ENCODE measurements at places on chromosomes 2 and 18.

- no peak for DNase-seq
Observed at GRCh38 chr18:54975598-54975997, 16.3 kb upstream of the CCDC68 start.

GRCh38 chr2:3217646-3218045 lies 160.0 kb downstream of the EIPR1 start:
- DNase-seq: no peak

- DNase-seq: no peak
Observed at GRCh38 chr2:230864605-230865306, at the start of gene ITM2C. Gene ITM2C, plus strand, starts transcription at chr2:230864942. Its CDS starts 84 bp downstream, at chr2:230865026.

DNA sequence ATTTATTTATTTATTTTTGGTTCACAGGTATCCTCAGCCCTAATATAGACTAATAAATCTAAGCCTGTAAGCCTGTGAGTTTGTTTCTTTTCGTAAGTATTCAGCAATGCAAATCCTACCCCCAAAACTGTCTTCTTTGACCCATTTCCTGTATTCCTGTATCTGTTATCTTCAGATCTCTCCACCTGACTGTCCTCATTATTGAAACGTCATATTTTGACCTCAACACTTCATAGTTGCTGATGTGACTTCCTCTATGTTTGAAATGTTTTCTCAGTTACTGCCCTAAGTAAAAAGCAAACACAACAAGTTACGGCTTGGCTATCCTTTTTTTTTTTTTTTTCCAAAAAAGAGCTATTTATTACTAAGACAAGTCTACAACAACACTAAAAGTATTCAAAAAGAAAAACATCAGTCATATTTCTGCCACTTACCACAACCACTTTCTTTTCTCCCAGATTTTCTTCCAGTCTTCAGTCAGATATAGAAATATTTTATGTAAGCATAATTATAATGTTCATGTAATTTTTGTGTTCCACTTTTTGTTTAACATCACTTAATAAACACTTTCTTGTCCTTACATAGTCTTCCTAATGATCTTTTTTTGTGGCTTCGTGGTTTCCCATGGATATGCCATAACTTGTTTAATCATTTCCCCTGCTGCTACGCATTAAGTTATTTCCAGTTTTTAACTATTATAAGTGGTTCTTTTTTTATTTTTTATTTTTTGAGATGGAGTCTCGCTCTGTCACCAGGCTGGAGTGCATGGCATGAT lies 45.0 kb upstream of the EML4 start:
- DNase-seq: no peak

DNA sequence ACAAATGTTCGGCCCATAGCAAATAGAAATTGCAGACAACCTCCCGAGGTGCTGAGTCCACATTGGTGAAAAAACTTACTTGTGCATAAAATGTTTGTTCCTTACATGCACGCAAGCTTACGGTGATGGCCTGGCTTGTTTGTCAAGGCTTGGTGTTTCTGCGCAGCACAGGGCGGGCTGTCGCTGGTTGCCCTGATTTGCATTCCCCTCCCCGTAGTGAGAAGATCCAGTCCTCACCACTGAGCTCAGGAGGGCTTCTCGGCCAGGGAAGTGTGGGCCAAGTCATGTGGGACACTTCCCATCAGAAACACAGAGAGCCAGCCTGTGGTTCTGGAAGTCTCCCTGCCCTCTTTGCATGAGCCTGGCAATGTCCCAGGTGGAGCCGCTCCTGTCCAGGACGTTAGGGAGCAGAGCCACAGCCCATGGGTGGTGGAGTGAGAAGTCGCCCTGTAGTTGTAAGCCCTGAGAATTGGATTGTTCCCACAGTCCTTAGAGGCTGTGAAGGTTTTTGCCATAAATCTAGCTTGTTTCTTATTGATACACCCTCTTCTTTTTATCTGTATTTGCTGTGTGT lies 152.7 kb downstream of the TWIST2 start:
- peak; percentile 7 for DNase-seq

- no peak for DNase-seq
Observed at GRCh38 chr2:200498402-200499162, 11.3 kb downstream of the KCTD18 start.

DNA sequence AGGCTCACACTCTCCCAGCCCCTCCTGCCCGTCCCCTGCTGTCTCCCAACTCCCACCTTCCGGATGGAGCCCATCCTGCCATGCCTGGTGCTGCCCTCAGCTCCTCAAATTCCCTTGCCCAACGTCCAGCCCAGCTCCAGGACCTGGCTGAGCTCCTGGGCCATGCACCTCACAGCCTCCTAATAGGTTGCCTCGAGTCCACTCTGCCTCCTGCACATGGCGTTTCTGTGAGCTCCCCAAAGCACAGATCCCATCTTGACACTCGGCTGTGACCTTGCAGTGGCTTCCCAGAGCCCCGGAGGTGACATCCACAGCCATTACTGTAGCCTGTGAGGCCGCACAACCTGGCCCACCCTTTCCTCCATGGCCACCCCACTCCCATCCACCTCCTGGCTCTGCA lies 191.9 kb upstream of the SALL3 start:
- DNase-seq: no peak

DNA sequence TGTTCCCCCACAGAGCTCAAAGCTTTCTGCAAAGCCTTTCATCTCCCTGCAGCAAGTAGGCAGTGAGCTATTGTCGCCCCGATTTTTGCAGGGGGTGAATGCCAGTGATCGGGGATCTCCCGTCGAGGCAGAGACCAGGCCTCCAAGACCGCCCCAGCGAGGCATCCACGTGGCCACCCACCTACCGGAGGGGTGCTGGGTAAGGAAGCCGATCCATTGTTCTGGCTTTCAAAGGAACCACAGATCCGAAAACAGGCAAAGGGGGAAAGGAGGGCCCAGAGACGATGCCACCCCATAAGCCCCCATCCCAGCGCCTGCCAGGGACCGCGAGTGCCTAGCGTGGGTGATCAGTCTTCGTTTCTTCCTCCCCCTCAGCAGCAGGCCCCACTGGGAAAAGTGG lies 2.4 kb downstream of the ADRA2B start:
- no peak for DNase-seq

- no peak for DNase-seq
Observed at GRCh38 chr18:79574938-79575525, 104.6 kb upstream of the CTDP1 start.

DNA sequence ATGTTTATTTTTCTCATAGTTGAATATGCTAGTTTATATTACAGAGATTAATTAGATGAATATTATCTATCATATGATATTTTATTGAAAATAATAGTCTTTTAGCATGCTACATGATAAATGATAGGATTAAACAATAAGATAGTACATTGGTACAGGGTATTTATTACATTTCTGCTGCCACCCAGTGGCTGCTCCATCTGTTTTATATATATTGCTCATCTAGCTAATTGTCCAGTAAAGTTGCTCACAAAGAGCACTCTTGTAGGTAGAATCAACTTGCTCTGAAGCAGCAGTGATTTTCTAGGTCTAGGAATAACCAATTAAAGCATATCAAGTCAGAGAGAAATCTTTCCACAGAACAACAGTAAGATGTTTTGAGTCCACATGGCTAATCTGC lies 183.3 kb downstream of the ASXL3 start:
- DNase-seq: no peak

DNA sequence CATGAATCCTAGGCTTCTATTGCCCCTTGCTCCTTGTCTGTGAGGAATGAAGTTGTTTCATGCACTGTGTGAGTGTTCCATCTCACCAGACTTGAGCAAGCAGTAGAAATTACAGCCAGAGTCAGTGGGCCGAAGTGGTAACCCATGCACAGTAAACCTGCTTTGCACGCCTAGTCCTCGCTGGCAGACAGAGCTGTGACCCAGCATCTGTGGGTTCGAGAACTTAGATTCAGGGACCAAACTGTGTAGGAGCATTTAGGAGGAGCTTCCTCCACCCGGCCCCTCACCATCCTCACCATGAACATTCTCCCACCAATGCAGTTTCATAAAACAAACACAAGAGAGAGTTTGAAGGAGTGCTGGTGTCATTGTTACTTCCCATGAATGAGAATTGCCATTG lies 21.6 kb upstream of the TEX51 start:
- no peak for DNase-seq

DNA sequence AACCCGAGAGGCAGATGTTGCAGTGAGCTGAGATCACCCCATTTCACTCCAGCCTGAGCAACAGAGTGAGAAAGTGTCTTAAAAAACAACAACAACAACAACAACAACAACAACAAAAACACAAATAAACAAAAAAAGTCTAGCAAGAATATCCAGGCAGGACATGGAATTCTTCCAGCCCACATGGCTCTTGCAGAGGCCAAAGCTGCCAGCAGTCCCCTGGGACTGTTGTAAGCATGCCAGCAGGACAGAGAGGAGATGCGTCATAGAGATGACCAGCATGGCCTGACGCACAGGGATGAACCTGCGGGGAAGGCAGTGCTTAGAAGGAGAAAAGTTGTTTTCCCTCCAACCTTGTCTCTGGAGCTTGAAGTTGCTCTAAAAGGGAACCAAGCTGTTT lies 182.3 kb upstream of the PGAP1 start:
- DNase-seq: peak; percentile 58

DNA sequence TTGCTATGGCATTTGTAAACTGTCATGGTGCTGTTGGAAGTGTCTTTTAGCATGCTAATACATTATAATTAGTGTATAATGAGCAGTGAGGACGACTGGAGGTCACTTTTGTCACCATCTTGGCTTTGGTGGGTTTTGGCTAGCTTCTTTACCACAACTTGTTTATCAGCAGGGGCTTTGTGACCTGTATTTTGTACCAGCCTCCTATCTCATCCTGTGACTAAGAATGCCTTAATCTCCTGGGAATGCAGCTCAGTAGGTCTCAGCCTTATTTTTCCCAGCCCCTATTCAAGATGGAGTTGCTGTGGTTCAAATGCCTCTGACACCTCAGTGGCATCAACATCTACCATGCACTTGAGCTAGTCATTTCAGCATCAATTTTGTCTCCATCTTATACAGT lies 29.7 kb downstream of the LYPD6 start:
- DNase-seq: no peak

DNA sequence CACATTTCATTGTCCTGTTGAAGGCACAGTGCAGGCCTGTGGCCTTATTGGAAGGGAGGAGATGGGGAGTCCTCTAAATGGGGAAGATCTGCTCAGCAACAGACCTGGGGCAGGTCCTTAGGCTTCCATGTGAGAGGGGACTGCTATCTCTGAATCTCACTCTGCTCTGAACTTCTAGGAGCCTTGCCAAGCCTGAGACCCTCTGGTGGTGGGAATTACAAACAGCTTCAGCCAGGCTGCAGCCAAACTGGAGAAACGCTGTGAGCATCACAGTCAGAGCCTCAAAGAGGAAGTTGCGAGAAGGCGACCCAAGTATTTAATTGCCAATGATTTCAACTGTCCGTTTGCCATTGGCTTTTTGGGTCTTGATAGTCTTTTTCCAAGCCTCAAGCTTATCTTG lies 66.8 kb upstream of the MC2R start:
- DNase-seq: no peak

DNA sequence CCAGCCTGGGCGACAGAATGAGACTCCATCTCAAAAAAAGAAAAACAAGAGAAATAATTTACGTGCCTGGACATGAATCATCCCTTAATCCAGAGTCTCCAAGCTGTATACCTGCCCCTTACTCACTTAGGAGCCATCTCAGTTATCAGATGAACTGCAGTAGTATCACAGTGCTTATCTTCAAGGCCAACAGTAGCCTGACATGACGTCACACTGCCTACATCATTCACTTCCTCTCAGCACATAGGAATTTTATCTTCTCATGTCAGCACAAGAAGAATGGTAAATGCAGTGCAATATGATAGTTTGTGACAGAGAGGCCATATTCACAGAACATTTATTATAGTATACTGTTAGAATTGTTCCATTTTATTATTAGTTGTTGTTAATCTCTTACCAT lies 216.6 kb downstream of the SS18 start:
- DNase-seq: no peak

GRCh38 chr2:237497009-237497837 lies 10.2 kb downstream of the MLPH start:
- no peak for DNase-seq

DNA sequence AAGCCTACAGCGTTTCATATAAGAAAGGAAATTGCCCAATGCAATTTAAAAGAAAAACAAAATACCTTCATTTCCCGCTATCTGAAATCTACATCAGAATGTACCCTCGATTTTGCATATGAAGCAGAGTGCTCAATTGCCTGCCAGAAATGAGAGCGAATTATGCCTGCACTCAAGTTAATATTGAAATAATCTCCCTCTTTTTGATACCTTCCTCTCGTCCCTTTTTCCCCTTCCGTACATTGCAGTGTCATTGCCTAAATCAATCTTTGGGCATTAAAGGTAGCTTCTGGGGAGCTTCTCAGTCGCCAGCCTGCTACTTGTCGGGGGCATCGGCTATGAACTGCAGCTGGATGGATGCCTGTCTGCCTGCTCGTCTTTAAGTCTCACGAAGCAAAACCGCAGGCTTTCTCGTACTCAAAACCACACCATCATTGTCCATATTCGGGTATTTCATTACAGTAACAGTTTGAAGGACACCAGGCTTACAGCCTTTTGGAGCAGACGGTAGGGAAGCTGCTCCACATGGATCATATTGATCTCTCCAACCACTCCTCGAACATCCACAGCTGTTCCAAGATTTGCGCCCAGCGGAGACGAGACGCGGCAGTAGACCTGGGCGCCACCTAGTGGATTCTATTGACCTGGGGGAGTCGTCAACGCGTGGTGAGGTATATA lies 64.0 kb upstream of the HNRNPA3 start:
- DNase-seq: peak; percentile 72
